ENCODE measurements at places on chromosomes 4 and X.

- DNase-seq = no peak
These were observed 22.1 kb downstream of the SH3RF1 start for GRCh38 chr4:169248645-169249044.

- DNase-seq = no peak
These were observed 152.7 kb downstream of the APBB2 start for GRCh38 chr4:41061482-41062185.

GRCh38 chr4:23728971-23729370 lies 160.9 kb downstream of the PPARGC1A start:
- DNase-seq = no peak

GRCh38 chrX:130625386-130625785 lies 223.6 kb downstream of the RBMX2 start:
- DNase-seq = no peak

- DNase-seq = no peak
These were observed 181.8 kb downstream of the AFF2 start for GRCh38 chrX:148682206-148682605.

DNA sequence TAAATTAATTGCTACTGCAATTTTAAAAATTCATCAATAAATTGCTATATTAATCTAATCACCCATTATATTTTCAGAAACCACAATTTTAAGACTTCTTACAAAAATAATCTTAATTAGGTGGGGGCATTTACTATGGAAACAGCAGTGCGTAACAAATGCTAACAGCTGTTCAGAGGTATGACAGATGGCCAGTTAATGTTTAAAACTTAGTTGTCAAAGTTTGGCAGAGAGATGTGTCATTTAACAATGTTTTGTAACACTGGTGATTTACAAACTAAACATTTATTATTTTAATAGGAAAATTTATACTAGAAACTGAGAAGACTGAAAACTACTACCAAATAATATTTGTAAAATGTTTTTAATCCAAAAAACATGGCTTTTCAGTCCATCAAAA lies 85.2 kb upstream of the GPR34 start:
- DNase-seq = no peak

DNA sequence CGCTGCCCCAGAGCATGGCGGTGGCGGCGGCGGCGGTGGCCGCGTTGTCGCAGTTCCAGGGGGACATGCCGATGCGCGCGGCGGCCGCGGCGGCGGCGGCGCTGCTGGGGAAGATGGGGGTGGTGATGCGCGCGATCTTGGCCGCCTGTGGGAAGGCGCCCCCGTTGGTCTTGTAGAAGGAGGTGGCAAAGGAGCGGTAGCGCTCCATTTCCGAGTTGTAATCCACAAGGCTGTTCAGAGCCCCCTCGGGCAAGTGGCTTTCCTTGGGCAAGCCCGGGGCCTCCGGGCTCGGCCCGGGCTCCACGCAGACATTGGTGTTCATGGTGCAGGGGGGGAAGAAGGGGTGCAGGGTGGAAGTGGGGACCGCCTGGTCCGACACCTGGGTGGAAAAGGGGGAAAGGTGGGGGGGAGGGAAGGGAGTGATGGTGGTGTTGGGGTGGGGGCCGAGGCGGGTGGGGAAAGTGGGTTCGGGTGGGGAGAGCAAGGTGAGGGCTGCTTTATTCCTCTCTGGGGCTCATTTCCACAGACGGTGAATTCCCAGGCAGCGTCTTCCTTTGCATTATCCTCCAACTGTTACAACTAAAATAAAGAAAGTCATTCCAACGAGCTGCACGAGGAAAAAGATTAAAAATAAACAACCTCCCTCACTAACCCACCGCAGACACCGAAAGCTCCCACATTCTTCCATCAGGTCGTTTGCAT lies 3.1 kb downstream of the CXXC4 start:
- DNase-seq = no peak

DNA sequence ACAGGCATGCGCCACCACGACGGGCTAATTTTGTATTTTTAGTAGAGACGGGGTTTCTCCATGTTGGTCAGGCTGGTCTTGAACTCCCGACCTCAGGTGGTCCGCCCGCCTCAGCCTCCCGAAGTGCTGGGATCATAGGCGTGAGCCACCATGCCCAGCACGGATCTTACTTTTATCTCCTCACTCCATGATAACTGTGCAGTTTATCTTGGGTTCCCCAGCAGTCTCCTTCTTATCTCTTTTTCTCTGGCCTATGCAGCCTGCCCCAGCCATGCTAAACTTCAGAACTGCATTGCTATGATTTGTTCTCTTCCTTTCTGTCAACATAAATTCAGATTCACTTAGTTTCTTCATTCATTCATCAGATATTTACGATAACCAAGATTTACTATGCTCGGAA lies 22.4 kb downstream of the PAGE1 start:
- DNase-seq = no peak

GRCh38 chrX:70464051-70464450 lies 19.4 kb downstream of the DLG3 start:
- no peak for DNase-seq

DNA sequence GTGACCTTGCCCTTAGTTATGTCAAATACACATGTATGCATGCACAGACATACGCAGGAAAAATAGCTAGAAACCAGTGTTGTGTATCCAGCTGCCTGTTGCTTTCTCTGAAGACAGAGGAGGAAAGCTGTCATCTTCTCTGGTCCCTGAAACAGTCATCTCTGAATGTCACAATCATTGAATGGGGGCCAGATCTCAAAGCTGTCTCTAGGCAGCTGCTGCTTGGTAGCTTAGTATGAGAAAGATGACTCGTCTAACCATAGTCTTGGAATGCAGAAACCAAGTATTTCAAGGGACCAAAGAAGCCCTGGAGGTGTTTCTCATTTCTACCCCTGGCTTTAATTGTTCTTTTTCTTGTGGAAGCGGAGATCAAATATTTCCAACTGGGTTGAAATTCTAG lies 4.0 kb downstream of the GRIA3 start:
- DNase-seq = no peak

DNA sequence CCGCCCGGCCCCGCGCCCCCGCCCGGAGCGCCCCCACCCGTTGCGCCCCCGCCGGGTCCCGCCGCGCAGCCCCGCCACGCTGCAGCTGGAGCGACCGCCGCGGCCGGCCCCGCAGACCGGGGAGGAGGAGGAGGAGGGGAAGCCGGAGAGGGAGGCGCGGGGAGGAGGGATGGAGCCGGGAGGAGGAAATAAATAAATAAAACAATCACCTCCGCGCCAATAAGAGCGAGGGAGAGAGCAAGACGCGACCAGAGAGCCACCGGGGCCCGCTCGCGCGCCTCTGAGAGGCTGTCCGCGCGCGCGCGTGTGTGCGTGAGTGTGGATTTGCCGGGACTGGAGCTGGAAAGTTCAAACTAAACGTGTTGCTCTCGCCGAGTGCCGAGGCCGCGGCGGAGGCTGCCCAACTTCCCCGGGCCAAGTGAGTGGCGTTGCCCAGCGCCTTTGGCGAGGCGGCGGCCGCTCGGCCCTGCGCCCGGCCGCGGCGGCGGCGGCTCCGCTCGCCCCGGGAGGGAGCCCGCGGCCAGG lies 2184.4 kb upstream of the TENM3 start:
- no peak for DNase-seq

- DNase-seq = no peak
These were observed 567.3 kb upstream of the ACTRT1 start for GRCh38 chrX:128619490-128619889.

DNA sequence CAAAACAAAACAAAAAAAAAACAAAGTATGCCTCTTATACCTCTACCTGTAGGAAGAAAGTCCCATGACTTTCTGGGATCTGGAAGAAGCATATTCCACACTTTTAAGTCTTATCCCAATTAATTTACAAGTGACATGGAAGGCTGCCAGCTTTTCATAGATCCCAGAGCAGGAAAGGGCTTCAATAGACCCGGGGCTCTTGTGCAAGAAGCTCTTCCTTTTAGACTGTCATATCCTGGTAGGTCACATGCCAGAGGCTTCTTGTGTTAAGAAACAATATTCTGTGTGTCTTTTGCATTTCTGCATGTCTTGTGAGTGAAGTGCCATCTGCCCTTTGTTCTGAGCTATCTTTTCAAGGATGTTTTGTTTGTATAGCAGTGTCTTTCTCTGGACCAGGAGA lies 84.4 kb upstream of the PHOX2B start:
- no peak for DNase-seq

DNA sequence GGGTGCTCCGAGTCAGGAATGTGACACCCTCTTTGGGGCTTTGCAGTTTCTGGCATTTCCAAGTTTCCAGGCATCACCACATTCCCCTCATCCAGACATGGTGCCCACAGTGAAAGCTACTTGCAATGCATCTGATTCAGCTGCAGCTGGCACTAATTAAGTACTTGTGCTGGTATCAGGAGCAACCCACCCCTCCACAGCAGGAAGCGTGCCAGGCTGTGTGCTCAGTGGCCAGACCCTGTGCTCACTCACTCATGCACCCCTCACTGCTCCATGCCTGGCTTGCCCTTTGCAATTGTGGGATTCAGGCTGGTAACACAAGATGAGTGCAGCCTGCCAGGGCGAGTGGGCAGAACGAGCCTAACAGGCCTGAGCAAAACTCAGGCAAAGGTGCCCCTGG lies 271.2 kb downstream of the EPHA5 start:
- DNase-seq = no peak

DNA sequence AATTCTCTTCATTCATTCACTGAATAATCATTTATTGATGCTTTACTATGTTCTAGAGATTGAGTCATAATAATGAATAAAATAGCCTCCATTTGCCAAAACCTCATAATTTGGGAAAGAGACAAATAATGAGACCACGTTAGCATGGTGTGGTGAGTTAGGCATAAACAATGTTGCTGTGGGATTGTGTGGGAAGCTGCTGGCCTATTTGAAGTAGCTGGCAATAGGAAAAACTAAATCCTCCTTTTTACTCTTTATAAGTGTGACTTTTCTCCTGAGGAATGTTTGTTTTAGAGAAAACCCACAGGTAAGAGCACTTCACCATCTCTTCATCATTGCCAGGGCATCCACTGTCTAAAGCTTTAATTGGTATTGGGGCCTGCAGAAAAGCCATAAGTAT lies 95.3 kb downstream of the AREG start:
- no peak for DNase-seq

DNA sequence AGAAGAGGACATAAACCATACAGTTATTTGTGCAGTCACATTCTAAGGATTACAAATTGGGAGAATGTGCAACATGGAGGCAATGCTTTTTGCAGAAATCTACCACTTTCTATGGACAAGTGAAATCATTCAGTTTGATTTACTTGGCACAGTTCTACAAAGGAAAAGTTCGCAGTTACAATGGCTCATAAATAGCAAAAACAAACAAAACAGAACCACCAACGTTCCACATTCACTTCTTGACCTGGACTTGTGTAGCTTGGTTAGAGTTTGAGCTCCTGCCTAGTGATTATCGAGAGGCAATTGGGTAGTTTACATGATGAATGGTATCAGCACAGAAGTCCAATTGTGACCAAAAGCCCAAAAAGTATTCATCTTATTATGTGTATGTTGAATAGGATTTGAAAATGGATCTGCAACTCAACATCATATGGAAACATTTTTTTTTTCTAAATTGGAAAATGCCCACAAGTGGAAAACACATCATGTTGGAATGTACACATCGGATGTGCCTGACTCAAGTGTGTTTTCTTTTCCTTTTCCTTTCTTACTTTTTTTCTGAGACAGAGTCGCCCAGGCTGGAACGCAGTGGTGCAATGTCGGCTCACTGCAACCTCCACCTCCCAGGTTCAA lies 123.8 kb downstream of the LUZP4 start:
- DNase-seq = no peak

DNA sequence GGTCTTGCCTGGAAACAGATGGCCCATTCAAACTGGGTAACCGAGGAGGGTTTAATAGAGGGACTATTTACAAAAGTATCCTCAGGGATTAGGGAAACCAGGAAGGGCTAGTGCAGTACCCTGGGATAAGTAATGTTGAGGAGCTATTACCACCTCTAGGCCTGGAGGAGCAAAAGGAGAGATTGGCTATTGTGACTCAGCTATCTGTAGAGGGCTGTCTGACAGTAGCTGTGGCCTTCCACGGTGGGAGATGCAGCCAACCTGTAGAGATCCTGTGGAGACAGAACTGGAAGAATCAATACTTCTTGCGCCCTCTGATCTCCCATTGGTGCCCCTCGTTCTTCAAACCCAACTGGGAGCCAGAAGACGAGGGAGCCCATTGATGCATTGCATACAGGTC lies 34.1 kb upstream of the RPS6KA3 start:
- DNase-seq = no peak

DNA sequence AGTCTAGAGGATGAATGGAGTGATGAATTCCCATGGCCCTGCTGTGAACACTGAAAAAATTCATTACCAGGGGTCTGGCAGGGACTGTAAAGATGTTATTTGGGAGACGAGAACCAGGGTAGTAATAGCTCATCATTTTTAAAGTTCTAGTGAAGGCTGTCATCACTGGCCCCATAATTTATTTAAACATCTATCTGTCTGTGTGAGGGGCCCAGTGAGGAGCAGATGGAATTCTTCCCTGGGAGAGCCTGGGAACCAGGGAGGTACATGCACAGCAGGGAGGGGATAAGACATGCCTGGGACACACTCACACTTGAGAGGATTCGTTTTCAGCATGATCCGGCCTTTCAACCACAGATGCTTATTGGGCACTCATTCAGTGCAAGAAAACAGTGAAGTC lies 162.0 kb downstream of the PDGFRA start:
- DNase-seq = no peak

GRCh38 chrX:34371754-34372153 lies 239.6 kb upstream of the FAM47A start:
- no peak for DNase-seq

GRCh38 chr4:76897536-76898384 lies at the start of gene SOWAHB:
Gene SOWAHB (minus strand): TSS chr4:76898144. CDS start chr4:76897849, 295 bp downstream.
- DNase-seq = no peak

- DNase-seq = no peak
These were observed 78.0 kb downstream of the GPC4 start for GRCh38 chrX:133337250-133337649.

GRCh38 chrX:137575596-137576255 lies 9.8 kb downstream of the ZIC3 start:
- no peak for DNase-seq

- no peak for DNase-seq
These were observed 25.5 kb upstream of the USO1 start for GRCh38 chr4:75698963-75699228.

- no peak for DNase-seq
These were observed 111.7 kb downstream of the FRMPD4 start for GRCh38 chrX:12249997-12250396.

DNA sequence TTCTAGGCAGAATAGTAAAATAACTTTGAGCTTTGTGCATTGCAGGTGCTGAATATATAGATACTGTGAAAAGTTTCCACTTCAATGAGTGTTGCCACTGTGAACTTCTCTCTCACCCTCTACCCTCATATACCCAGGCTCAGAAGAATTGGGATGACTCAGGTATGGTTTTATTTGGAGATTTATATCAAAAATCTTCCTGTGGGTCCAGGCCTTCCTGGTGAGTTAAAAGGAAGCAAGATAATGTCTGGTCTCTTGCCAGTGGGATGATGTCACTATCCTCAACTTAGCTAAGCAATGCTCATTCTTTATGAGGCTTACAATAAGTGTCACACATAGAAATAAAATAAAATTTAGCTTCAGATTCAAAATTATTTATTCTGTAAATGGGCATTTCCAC lies 153.3 kb upstream of the TENT5D start:
- DNase-seq = no peak

- no peak for DNase-seq
These were observed 41.5 kb downstream of the HHIP start for GRCh38 chr4:144687466-144687865.

Data from activated CD4-positive, alpha-beta T cell treated with anti-CD3 and anti-CD28 coated beads for 1 hour (primary cell).